Stromal cell of bone marrow (primary cell): ENCODE measurements at places on chromosomes 5 and 9.

GRCh38 chr5:1217596-1218206 lies 7.5 kb upstream of the SLC6A18 start:
- no peak for DNase-seq

GRCh38 chr5:43515678-43516048 lies 715 bp upstream of the C5orf34 start:
- no peak for DNase-seq

- DNase-seq: peak; percentile 77
Observed at GRCh38 chr5:149320791-149321330, 24.4 kb upstream of the GRPEL2 start.

- no peak for DNase-seq
Observed at GRCh38 chr5:156340893-156341292, 13.9 kb downstream of the SGCD start.

DNA sequence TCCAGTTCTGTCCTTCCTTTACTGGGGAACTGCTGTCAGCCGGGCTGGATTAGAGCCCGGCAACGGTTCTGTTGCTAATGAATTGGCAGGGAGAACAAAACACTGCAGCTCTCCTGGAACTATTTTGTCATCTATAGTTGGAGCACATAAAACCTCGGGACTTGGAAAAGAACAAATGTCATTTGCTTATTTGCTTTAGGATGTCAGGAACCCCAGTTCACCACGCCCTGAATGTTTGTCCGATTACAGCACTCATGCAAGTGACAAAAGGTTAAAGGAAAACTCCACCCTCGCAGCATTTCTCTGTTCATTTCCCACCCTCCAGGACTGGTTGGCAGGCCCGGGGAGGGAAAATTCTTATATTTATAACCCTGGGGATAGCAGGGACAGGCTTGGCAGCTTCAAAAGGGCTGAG lies 66.4 kb upstream of the PLPP1 start:
- peak; percentile 81 for DNase-seq

- DNase-seq: no peak
Observed at GRCh38 chr9:91481972-91482371, 58.3 kb upstream of the NFIL3 start.

- no peak for DNase-seq
Observed at GRCh38 chr5:89932771-89933181, 476.8 kb downstream of the CETN3 start.

DNA sequence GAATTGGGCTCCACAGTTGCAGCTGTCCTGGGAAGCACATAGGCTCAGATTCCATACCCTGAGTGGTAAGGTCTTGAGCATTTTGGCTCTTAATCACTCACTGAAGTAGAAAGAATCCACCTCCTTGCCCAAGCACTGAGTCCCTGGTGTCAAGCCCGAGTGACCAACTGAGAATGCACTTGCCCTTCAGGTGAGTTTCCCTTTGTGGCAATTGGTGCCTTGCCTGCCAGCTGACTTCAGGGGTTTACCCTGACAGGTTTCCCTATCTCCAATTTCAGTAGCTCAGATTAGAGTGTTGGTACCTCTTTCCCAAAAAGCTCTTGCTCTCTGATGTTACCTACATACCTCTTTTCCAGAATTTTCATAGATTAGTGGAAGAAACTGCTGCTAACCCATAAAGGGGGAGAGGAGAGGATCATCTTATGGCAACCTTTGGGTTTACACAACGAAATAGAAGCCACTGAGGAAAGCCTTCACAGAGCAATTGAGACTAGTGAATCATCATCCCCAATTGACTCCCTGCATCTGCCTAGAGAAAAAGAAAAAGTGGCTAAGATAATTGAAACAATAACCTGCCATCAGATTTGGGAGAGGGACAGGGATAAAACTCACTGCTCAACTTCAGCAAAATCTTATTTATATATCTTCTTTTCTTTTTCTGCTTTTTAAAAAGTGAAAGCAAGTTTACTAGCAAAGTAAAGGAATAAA lies 48.6 kb downstream of the CCL28 start:
- no peak for DNase-seq

GRCh38 chr5:74469234-74469994 lies 171.1 kb downstream of the ENC1 start:
- DNase-seq: no peak

- DNase-seq: no peak
Observed at GRCh38 chr5:82734347-82734746, 342.8 kb downstream of the TMEM167A start.

GRCh38 chr5:74954919-74955318 lies 88.7 kb upstream of the FAM169A start:
- DNase-seq: no peak
